NCI-H146 (cell line): ENCODE measurements at places on chromosomes 12 and 14.

DNA sequence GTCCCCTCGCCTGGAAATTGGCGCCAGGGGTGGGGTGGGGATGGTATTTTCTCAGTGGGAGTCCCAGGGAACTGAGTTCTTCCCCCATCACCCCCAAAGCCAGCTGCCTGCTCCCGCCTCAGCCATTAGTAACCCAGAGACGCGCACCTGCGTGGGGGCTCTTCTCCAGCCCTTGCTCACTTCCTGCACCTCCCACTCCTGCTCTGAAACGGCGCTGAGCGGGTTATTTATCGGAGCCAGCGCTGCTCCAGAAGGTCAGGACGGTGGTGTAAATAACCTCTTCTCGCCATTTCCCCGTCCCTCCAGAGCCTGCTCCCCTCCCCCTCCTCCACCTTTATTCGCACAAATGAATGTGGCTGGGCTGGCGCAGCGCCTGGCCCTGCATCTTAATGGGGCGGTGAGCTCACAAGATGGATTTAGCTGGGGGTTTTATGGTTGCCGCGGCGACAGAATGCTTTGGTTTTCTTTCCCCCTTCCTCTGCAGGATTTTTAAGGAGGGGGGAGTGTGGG lies 12.2 kb downstream of the GPR84 start:
- peak; percentile 77 for DNase-seq

- no peak for DNase-seq
Observed at GRCh38 chr12:115064296-115064695, 380.3 kb upstream of the TBX3 start.

GRCh38 chr12:58359084-58359483 lies 417.7 kb downstream of the ATP23 start:
- DNase-seq = no peak

GRCh38 chr12:52929538-52929937 lies 19.4 kb upstream of the KRT18 start:
- no peak for DNase-seq

DNA sequence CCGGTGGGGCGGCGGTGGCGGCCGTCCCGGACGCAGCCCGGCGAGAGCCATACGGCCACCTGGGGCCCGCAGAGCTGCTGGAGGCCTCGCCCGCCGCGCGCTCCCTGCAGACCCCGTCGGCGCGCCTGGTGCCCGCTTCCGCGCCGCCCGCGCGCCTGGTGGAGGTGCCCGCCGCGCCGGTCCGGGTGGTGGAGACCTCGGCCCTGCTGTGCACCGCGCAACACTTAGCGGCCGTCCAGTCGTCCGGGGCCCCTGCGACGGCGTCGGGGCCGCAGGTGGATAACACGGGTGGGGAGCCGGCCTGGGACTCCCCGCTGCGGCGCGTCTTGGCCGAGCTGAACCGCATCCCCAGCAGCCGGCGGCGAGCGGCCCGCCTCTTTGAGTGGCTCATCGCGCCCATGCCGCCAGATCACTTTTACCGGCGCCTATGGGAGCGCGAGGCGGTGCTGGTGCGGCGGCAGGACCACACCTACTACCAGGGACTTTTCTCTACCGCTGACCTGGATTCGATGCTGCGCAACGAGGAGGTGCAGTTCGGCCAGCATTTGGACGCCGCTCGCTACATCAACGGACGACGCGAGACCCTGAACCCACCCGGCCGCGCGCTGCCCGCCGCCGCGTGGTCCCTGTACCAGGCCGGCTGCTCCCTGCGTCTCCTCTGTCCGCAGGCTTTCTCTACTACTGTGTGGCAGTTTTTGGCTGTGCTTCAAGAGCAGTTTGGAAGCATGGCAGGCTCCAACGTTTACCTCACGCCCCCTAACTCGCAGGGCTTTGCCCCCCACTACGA lies 716 bp downstream of the RIOX1 start:
- DNase-seq = peak; percentile 73

- peak; percentile 79 for DNase-seq
Observed at GRCh38 chr14:101120641-101121507, 217.4 kb upstream of the RTL1 start.

- no peak for DNase-seq
Observed at GRCh38 chr14:30655658-30656057, 33.5 kb downstream of the SCFD1 start.

DNA sequence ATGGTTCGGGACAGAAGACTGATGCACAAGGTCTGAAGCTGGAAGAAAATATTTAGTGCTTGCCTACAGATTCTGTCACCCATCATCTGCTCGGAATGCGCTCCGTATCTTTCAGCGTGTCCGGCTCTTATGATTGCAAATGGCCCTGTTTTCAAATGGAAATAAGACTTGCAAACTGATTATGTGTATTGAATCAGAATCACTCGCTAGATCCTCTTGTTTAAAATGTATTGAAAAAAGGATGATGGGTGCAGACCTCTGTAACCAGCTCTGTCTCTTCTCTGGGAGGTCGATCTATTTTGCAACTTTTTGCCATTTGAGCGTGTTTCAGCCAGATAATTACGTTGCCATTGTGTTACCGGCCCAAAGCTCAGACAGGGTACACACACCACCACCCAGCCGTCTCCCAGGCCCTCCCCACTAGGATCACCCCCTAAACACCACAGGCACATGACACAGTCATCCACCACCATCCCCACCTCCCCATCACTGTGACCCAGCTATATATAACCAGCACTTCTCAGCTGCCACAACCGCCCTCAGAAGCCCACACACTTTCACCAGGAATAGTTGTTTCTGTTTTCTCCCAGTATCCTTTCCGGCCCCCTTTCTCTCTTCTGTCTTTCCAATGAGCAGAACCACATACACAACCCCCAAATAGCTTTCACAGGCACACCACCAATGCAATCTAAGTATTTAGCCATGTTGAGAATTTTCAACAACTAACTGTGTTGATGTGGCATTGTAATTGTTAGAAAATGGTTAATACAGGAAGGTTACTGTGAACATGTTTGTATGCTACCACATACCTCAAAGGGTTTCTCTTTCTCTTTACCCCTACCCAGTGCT lies 10.7 kb downstream of the NKX2-1 start:
- DNase-seq = no peak
